Large intestine (tissue), 12 donors: ENCODE measurements at places on chromosomes 2 and 18.

DNA sequence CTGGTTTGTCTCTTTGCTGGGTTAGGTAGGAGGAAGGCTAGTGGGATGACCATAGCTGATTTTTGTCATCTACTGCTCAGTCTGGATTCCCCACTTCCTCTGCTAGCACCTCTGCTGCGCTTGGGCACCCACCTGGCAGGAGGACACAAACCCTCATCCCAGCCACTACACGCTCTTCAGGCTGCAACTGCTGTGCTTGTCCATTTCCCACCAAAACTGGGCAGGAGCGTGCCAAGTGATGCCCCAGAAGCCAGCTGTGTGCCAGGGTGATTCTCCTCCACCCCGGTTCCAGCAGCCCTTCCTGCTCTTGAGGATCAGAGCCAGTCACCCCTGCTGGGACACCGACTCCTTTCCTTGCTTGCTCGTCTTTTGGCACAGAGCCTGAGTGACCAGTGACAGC lies 15.7 kb upstream of the PER2 start:
- no peaks in the 10 kb centered on the region for H3K36me3 ChIP-seq
- H3K4me1 ChIP-seq: peaks cover 29% of the 10 kb centered on the region
- no peaks in the 10 kb centered on the region for H3K27me3 ChIP-seq
- no peak overlapping the region for H3K27ac ChIP-seq
- no peak for DNase-seq
- H3K4me3 ChIP-seq: no peak overlapping the region

- no peaks in the 10 kb centered on the region for H3K27me3 ChIP-seq
- H3K4me3 ChIP-seq: no peak overlapping the region
- no peaks in the 10 kb centered on the region for H3K4me1 ChIP-seq
- H3K36me3 ChIP-seq: no peaks in the 10 kb centered on the region
- no peak for DNase-seq
- no peak overlapping the region for H3K27ac ChIP-seq
These were observed 257.4 kb downstream of the DOK6 start for GRCh38 chr18:69658103-69658502.

GRCh38 chr2:239693330-239693729 lies 292.5 kb upstream of the HDAC4 start:
- H3K4me3 ChIP-seq: no peak overlapping the region
- DNase-seq: no peak
- H3K4me1 ChIP-seq: no peaks in the 10 kb centered on the region
- no peaks in the 10 kb centered on the region for H3K27me3 ChIP-seq
- H3K36me3 ChIP-seq: no peaks in the 10 kb centered on the region

GRCh38 chr18:55370936-55371335 lies 217.1 kb downstream of the TCF4 start:
- H3K4me3 ChIP-seq: no peak overlapping the region
- no peaks in the 10 kb centered on the region for H3K27me3 ChIP-seq
- DNase-seq: no peak
- H3K27ac ChIP-seq: no peak overlapping the region
